ENCODE measurements at places on chromosomes 2 and 18. TPM values are rescaled to one million over a fixed set of nuclear protein-coding genes. Genes with fewer than 3 reads are reported as not detected.

GRCh38 chr2:15890936-15891905 lies 49.1 kb upstream of the MYCN start:
- DNase-seq, result no peak

DNA sequence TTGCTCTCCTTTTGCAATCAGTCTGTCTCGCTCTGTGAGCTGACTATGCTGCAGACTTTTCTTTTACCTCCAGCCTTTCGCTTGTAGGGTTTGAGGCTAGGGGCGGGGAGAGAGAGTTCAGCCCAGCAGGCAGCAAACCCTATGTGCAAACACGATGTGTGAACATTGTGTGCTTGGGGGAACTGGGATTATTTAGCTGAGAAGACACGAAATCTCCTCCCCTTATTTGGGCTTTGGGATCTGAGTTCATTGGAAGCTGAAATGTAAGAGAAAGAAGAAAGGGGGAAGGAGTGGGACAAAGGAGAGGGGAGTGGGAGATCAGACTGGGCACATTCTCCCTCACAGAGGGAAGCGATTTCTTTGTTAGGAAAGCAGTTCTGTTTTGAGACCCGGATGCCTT lies 189.6 kb upstream of the TNP1 start:
- DNase-seq, result no peak

- no peak for DNase-seq
These were observed 77.1 kb downstream of the CYRIA start for GRCh38 chr2:16588565-16588964.

DNA sequence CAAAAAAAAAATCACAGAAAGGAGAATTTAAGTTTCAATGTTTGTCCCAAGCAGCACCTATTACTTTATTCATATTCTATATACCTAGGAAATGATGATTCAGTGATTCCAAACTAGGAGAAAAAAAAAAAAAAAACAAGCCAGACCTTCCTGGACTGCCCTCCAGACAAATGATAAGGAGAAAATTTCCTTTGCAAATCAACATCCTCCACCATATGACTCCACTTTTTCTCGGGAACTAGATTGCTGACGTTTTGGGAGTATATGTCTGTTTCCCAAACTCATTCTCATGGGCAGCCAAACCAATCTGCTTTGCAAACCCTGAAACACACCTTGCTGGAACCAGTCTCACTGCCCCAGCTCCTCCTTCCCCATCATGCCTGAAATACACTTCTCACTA lies 16.8 kb downstream of the AP1S3 start:
- no peak for DNase-seq

DNA sequence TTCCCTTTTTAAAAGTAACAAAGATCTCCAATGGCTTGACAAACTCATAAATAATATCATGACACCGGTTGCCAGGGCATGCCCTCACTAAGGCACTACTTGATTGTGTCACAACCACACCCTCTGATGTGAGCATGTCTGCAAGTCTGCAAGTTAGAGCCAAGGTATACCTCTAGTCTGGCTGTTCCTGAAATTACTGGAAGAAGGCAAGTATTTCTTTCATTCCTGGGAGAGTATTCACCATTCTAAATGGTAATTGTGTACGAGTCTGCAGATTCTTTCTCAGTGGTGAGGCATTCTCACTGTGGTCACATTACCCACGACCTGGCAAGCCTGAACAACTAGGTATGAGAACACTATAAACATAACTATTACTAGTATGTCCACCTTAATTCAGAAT lies 25.7 kb upstream of the RNU4ATAC start:
- no peak for DNase-seq

- DNase-seq, result no peak
These were observed 115.5 kb downstream of the ATL2 start for GRCh38 chr2:38261569-38262068.

GRCh38 chr18:56115071-56116015 lies 523.0 kb downstream of the TXNL1 start:
- DNase-seq, result no peak

DNA sequence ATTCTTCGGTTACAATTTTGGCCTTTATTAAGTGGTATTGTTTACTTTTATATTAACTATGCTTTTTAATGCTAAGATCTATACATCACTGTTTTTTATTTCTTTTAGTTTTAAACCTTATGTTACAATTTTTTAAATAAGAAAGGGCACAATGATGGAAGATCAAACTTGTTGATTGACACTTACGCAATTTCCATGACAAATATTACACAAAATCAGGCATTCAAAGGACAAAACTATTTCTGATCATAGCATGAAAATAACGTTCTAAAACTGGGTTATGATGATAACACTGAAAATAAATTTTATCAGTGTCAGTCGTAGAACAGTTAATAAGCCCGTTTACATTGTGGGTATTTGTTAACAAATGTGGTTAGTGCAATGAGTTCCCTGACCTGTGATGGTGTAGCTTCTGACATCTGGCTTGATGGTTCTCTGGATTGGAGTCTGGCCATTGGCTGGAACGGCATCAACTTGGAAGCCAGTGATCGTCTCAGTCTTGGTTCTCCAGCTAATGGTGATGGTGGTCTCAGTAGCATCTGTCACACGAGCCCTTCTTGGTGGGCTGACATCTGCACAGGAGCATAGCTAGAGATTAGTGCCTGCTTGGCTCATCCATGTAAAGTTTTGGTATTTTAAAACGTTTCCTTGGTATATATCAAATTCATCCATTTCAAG lies 59.6 kb downstream of the FN1 start:
- DNase-seq, result no peak

GRCh38 chr2:127106991-127107621 lies at the start of gene BIN1:
Gene BIN1, minus strand, starts transcription at chr2:127107154. Its CDS starts 211 bp downstream, at chr2:127106943.
- peak; percentile 96 for DNase-seq

- DNase-seq, result no peak
These were observed 62.0 kb upstream of the CAB39 start for GRCh38 chr2:230650585-230651137.

GRCh38 chr18:79387214-79387613 lies 8.5 kb upstream of the NFATC1 start:
- DNase-seq, result no peak

GRCh38 chr2:17851731-17852585 lies 26.5 kb upstream of the KCNS3 start:
- no peak for DNase-seq

GRCh38 chr2:88018909-88019308 lies 2.6 kb upstream of the RNU2-63P start:
- no peak for DNase-seq

- no peak for DNase-seq
These were observed 90.2 kb downstream of the NCK2 start for GRCh38 chr2:105834931-105835330.

DNA sequence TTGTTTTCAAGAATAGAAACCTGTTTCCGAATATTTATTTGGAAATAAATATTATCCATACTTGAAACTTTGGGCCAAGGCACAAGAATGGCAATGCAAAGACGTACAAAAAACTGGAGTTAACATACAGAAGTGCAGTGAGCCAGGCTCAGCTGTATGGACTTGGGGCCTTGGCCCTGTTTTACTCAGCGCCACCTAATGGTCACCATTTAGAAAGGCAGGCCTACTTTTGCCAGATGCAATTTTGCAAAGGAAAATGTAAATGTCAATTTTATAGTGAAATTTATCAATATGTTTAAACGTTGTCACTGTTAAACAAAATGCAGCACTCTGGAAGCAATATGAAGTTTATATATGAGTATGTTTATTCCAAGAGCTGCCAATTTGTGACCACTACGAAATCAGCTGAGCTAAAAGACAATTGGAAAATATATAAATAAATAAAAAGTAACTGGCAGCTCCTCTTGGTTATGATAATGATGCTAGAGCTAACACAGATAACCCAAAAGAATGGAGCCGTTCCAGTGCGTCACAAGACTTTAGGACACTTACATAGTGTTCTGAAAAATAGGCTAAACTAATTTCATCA lies 155.0 kb downstream of the ARHGAP15 start:
- DNase-seq, result no peak

GRCh38 chr18:32257084-32257785 lies 67.4 kb downstream of the MEP1B start:
- DNase-seq, result no peak

DNA sequence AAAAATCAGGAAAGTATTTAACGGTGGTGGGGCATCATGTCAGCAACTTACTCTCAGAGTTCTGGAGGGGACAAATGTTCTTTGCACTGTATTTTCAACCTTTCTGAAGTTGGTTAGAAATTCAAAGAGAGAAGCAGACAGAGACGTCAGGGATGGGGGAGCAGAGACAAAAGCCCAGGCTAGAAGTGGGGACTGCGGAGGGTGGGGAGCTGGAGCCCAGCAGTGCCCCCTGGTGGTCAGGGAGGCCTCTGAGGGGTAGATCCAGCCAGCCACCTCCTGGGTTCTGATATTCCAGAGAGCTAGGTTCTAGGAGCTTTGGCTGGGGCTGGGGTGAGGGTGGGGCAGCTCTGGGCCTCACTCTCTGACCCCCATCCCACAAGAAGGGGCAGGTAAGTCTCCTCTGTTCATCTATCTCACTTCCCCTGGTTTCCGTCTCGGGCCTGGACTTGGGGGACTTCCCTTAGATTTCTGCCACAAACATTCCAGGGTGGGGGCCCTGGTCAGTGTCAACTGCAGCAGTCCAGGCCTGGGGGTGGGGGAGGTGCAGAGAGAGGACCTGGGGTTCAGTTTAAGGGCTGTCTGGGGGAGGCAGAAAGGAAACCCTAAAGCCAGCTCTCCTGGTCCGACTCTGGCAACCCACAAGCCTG lies 8.9 kb downstream of the TNS1 start:
- DNase-seq, result no peak

DNA sequence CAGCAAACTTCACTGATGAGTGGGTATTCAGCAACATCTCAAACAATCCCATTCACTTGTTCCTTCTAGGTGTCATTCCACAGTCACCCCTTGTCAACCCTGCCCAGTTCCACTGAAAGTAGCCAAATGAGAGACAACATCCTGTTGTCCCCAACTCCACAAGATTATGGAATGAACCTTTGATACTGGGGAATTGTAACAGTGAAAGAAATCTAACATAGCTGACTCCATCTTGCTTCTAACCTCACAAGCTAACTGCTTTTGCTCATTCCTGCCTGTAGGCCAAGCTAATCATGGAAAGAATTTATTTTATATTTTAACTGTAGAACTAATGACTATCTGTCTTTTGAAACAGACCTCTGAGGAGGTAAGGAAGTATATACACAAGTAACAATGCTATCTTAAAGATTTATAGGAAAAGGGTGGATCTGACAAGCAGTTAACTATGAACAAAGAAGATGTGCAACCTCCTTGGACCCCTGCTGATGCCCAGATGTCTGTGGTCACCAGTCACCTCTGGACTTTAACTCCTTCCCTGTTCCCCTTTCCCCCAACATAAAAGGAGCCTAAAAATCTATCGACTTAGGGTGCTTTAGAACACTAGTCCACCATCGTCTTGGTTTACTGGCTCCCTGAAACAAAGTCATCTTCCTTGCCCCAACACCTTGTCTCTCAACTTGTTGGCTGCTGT lies 6.9 kb upstream of the ANXA4 start:
- DNase-seq, result no peak

GRCh38 chr2:133304344-133304743 lies 263.9 kb downstream of the NCKAP5 start:
- no peak for DNase-seq

DNA sequence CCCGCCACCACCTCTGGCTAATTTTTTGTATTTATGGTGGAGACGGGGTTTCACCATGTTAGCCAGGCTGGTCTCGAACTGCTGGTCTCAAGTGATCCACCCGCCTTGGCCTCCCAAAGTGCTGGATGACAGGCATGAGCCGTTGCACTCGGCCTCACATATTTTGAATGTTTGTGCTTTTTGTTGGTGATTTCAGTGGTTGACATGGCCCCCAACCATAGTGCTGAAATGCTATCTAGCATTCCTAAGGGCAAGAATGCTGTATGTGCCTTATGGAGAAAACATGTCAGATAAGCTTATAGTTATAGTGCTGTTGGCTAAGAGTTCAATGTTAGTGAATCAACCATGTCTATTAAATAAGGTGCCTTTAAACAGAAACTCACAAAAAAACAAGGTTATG lies 8.9 kb downstream of the ZAP70 start:
- DNase-seq, result no peak

DNA sequence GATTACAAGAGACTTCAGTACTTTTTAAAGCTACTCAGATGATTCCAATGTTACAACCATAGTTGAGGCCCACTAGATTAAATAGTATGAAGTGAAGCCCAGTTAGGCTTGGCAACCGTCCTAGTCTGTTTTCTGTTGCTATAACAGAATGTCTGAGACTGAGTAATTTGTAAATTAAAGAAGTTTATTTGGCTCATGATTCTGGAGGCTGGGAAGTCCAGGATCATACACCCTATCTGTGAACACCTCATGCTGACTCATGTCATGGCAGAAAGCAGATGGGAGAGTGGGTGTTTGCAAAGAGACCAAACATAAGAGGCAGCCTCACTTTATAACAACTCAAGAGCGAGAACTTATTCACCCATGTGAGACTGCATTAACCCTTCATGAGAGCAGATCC lies 63.1 kb downstream of the CCDC150 start:
- DNase-seq, result no peak

DNA sequence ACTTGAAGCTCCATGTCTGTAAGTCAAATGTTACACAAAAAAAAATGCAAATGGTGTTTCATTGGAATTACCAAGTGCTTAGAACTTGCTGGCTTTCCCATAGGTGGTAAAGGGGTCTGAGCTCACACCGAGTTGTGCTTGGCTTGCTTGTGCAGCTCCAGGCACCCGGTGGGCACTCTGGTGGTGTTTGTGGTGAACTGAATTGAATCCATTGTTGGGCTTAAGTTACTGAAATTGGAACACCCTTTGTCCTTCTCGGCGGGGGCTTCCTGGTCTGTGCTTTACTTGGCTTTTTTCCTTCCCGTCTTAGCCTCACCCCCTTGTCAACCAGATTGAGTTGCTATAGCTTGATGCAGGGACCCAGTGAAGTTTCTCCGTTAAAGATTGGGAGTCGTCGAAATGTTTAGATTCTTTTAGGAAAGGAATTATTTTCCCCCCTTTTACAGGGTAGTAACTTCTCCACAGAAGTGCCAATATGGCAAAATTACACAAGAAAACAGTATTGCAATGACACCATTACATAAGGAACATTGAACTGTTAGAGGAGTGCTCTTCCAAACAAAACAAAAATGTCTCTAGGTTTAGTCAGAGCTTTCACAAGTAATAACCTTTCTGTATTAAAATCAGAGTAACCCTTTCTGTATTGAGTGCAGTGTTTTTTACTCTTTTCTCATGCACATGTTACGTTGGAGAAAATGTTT lies 97.9 kb upstream of the IL1R2 start:
- no peak for DNase-seq

UGT1A7 gene
- not detected for total RNA-seq

MYOM1 gene
- 15.8 TPM for total RNA-seq

SIX3 gene
- total RNA-seq, result 0.19 TPM

LRRFIP1 gene
- total RNA-seq, result 191 TPM

ACVR1C gene
- total RNA-seq, result under 0.01 TPM

TRIM43 gene
- not detected for total RNA-seq

PROM2 gene
- 0.50 TPM for total RNA-seq

RAB6C gene
- 0.42 TPM for total RNA-seq

GLI2 gene
- 7.1 TPM for total RNA-seq

All from esophagus muscularis mucosa (tissue), 4 donors.